Stimulated activated CD8-positive, alpha-beta memory T cell treated with anti-CD3 and anti-CD28 coated beads, Interleukin-4, amount 100 ng/mL, for 4 hours (primary cell): ENCODE measurements at places on chromosomes 13 and 19.

GRCh38 chr13:40961214-40961613 is 57.9 kb downstream of the ELF1 start:
- no peak for DNase-seq

DNA sequence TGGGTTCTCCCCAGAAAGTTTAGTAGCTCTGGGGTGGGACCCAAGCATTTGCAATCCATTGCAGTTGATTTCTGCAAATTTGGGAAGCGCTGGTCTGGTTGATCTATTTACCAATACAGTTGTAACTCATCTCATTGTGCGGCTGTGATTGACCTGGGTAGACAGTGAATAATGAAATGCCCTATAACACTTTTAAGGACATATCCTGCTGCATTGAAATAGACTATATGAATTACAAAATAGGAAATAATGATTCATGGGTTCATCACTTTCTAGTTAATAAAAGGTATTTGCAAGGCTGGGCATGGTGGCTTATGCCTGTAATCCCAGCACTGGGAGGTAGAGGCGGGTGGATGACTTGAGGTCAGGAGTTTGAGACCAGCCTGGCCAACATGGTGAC is 59.0 kb upstream of the FARP1 start:
- DNase-seq = no peak

DNA sequence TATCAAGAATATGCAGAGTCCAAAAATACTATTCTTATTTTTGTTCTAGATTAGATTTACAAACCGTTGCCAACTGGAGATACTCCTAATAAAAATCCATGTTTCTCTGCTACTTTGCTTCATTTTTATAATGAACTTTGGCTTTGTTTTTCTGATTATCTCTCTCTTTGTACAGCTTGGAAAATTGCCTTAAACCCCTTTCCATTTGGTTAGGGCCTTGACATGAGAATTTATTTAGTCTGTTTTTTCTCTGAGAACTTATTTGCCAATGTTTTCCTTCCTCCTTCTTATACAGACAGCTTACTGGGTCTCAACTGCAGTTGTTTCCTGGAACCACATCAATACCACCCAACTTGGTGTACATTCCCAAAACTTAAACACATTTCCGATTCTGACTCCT is 555.4 kb downstream of the SLITRK6 start:
- DNase-seq = no peak

GRCh38 chr13:33483471-33483870 is 197.9 kb upstream of the STARD13 start:
- no peak for DNase-seq

GRCh38 chr13:41224113-41225110 is 30.0 kb upstream of the KBTBD7 start:
- DNase-seq = no peak

- DNase-seq = no peak
Measured at GRCh38 chr13:83184819-83185218, 697.5 kb downstream of the SLITRK1 start.

GRCh38 chr19:46213156-46213555 is 16.4 kb upstream of the IGFL1 start:
- DNase-seq = no peak

- no peak for DNase-seq
Measured at GRCh38 chr13:28684257-28684656, 25.3 kb downstream of the POMP start.

DNA sequence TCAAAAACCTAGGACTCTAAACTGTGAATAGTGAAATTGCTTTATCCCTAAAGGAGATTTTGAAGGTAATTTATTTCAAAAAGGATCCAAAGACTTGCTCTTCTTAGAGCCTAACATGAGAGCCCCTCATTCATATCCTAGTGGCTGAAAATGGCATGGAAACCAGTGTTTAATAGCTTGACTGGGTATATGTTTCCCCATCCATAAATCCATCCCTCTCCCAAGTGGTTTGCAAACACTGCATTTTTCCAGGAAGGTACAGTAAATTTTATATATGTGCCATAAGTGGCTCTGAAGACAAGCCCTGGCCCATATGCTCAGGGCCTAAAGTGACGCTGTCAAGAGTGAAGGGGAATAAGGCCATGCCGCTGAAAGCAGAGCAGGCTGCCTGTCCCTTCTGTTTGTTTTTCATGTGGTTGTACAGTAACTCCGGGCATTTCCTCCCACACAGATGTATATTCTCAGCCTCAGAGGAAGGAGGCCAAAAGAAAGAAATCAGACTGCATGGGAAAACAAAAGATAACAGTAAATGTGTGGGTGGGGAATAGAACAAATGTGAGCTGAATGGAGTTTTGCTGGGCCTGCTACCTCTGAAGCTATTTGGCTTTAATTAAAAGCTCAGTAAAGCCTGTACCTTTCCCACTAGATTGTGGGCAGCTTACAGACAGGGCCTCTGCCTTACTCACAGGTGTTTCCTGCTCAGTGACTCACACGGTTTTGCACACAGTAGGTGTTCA is 181.9 kb downstream of the PCDH9 start:
- DNase-seq = no peak

DNA sequence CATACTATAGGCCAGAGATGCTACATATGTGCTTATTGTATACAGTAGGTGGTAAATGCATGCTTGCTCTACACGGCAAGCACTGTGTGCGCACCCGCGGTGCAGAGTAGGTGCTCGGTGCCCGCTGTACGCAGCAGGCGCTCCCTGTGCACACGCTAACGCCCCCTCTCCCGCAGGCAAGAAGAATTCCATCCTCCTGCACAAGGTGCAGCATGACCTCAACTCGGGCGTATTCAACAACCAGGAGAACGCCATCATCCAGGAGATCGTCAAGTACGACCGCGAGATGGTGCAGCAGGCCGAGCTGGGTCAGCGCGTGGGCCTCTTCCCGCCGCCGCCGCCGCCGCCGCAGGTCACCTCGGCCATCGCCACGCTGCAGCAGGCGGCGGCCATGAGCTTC is 17.7 kb downstream of the POLRMT start:
- DNase-seq = no peak

GRCh38 chr13:91802957-91803356 is 404.5 kb downstream of the GPC5 start:
- no peak for DNase-seq

GRCh38 chr19:52584736-52585440 is 14.8 kb downstream of the ZNF701 start:
- DNase-seq = no peak

DNA sequence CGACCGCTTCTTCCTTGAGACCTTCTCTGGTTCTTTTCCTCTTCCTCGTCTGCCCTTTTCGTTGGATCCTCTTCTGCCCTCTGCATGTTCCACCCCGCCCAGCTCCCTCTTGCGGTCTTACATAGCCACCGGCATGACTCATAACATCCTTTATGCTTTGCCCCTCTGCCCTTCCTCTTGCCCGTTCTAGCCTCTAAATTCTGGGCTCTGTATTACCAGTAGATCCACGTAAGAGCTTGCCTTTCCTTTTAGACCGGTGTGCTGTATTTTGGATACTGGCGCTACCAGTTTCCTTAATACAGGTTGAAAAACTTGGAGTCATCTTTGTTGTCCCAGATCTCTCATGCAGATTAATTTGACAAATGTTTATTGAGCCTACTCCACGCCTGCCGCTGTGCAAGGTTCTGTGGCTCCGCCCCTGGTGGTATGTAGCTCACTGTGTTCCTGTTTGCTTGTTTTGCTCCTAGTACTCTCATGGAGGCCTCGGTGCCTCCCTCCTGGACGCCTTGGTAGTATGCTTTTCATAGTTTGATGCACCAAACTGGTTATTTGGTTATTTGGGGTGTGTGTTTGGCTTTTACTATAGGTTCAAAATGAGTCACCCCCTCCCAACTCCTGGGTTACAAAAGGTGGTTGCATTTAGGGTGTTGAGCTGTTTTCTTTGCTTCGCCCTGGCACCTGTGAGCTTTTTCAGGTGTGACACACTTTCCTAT is 1.7 kb downstream of the GTF3A start:
- peak; percentile 65 for DNase-seq

DNA sequence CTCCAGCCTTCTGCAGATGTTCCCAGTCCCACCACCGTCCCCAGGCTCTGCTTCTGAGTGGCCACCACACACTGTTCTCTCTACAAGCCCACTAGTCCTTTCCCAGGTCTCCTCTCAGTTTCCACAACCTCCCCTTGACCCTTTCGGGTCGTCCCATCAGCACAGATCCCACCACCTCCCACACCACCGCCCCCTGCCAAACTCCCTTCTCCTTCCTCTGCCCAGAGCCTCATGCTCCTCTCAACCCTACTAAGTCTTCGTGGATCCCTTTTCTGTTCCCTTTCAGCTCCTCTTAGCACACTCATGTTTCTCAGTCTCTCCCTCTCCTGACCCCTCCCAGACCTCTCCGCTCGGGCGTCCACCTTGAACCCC is 1.9 kb downstream of the NAPA start:
- DNase-seq = no peak

DNA sequence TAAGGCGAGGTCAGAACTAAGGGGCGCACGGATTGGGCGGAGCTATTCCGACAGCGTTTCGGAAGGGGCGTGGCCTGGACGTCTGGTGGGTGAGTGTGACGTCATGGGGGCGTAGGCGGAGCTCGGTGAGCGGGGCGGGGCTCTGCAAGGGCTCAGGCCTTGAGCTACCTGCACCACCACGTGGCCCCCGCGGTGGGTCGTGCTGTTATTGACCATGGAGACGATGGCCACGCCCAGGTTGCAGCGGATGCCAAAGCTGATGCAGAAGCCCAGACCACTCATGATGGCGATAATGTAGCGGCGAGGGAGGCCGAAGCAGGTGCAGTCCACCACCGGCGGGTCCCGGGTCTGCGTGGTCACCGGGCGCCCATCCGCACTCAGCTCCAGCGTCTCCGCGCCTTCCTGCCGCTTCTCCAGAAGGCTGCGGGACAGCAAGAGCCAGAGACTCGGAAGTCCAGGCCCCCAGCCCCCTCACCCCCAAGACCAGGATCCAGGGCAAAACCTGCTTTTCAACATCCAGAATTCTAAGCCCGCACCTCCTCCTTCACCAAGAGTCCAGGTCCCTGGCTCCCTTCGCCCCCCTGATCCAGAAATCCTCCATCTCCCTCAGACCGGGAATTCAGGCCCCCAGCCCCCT is 4.8 kb downstream of the SLC17A7 start:
- DNase-seq = no peak

GRCh38 chr13:100513171-100513570 is 75.4 kb downstream of the GGACT start:
- no peak for DNase-seq

- DNase-seq = no peak
Measured at GRCh38 chr13:35891507-35892441, 239.4 kb downstream of the DCLK1 start.

GRCh38 chr13:50729177-50729576 is 114.3 kb downstream of the DLEU7 start:
- no peak for DNase-seq

DNA sequence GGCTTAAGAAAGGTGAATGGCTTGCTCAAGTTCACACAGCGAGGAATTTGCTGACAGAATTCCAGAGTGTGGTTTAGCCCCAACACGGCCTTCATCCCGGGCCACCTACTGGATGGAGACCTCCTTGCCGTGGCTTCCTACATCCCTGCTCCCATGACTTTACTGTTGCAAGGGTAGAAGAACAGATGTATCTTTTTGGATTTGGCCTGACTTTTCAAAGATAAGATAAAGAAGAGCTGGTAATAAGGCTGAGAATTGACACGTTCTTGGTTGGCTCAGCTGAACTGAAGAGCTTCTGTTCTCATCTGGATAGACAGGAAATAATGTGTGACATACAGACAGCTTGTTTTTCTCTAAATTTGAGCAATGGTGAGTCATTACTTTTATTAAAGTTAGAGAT is 113.1 kb downstream of the KLF5 start:
- no peak for DNase-seq

DNA sequence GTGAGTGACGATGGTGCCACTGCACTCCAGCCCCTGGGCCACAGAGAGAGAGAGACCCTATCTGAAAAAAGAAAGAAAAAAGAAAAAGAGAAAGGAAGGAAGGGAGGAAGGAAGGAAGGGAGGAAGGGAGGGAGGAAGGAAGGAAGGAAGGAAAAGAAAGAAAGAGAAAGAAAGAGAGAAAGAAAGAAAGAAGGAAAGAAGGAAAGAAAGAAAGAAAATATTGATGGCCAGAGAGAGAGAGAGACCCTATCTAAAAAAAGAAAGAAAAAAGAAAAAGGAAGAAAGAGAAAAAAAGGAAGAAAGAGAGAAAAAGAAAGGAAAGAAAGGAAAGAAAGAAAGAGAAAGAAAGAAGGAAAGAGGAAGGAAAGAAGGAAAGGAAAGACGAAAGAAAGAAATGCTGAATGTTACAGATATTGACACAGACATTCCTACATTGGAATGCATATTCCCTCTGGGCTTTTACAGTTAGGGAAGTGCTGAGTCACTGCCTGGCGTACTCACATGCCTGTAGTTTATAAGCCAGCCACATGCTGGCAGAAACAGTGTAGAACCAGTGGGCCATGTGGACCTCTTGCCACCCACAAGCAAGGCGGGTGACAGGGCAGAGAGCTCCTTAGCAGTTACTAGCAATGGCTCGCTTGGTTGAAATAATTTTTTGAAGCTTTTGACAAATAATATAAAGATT is 34.6 kb upstream of the SLC46A3 start:
- no peak for DNase-seq

DNA sequence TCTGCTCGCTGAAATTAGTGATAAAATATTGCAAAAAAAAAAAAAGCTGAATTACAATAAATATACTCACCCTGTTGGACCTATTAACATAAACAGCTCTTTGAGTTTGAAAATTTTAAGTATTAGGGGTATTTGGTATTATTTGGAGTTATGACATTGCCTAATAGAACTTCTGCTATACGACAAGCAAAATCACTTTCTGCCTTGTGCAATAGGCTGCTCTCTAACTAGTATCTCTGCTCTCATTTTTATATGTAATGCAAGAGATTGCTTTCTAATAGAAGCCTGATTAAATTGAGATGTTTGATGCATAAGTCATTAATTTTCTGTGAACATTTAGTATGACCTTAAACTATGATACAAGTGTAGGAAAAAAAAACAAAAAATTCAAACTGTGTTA is 5.3 kb downstream of the RGS9BP start:
- DNase-seq = no peak

DNA sequence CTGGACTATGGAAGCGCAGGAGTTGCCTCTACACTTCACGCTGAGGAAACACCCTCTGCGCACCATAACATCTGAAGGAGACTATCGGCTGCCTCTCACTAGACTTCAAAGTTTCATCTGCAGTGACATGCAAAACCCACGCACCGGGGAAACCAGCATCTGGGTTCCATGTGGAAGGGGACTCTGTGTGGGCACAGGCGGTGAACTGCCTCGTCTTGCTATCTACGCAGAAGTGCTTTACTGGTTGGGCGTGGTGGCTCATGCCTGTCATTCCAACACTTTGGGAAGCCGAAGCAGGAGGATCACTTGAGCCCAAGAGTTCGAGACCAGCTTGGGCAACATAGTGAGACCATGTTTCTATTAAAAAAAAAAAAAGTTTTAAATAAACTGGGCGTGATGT is 116.4 kb downstream of the STK24 start:
- no peak for DNase-seq

- no peak for DNase-seq
Measured at GRCh38 chr19:15107061-15108010, at the start of gene SYDE1. TSS of gene SYDE1 (plus strand) at chr19:15107401. CDS start at chr19:15107434, 33 bp downstream.
